Keratinocyte (primary cell): ENCODE measurements at places on chromosomes 2 and 18. TPM values are rescaled to one million over a fixed set of nuclear protein-coding genes. Genes with fewer than 3 reads are reported as not detected.

PDE1A gene
- polyA plus RNA-seq, result 0.06 to 0.10 TPM (median 0.07 TPM) in 3 replicates

RAB17 gene
- 1.4 to 3.7 TPM (median 2.4 TPM) in 3 replicates for polyA plus RNA-seq

GNAL gene
- polyA plus RNA-seq, result 21.9 to 30.0 TPM (median 28.4 TPM) in 3 replicates

CYTIP gene
- 0.06 to 0.21 TPM in 2 of 3 replicates, not detected in the other for polyA plus RNA-seq

GRCh38 chr2:121721926-121722325 is 14.7 kb downstream of the NIFK start:
- no peak for DNase-seq

DNA sequence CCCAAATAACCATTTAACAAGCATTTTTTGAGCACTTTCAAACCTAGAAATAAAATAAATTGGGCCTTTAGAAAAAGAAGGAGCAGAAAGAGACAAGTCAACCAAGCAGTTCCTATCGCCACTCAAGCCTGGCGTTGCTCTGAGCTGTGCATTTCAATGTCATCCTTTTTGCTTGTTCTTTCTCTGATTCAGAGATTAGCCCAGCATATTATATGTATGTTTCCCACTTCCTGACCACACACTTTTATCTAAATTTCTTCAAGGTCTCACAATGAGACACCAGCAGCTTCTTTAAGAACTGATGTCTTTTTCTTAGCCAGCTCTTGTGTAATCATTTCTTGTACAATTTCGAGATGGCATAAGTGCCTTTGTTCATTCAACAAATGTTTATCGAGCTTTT is 344.5 kb upstream of the ID2 start:
- no peak for DNase-seq

DNA sequence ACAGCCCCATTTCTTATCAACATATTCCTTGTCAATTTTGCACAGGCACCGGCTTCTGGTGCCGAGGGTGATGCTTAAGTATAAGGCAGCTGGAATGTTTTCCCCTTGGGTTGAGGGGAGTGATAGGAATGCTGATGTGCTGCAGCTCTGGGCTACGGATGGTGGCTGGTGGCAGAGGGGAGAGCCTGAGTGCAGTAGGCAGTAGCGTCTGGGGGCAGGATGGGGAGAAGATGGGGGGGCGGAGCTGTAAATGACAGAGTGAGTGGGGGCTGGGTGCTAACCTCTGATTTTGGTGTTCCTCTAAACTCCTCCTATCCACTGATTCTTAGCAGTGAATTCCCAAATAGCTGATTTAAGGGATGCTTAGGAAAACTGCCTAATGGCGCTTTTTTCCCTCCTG is 20.7 kb downstream of the TMEM178A start:
- DNase-seq, result no peak

DNA sequence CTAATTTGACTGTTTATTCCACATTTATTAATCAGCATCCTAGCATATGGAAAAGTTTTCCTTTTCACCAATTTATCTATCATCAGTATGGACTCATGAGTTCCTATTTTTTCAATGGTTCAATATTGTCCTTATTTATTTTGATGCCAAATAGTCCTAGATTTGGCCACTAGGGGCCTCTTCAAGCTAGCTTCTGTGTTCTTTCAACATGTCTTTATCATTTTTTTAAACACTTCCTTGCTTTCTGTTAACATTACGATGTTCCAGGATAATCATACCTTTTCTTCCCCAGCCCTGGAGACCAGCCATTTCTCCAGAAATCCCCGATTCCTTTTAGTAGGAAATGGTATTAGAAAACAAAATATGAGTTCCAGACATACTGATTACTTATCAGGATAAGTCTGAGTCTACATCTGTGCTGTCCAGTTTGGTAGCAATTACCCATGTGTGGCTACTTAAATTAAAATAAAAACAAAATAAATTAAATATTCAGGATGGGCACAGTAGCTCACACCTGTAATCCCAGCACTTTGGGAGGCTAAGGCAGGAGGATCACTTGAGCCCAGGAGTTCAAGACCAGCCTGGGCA is 70.6 kb downstream of the RPE start:
- no peak for DNase-seq

DNA sequence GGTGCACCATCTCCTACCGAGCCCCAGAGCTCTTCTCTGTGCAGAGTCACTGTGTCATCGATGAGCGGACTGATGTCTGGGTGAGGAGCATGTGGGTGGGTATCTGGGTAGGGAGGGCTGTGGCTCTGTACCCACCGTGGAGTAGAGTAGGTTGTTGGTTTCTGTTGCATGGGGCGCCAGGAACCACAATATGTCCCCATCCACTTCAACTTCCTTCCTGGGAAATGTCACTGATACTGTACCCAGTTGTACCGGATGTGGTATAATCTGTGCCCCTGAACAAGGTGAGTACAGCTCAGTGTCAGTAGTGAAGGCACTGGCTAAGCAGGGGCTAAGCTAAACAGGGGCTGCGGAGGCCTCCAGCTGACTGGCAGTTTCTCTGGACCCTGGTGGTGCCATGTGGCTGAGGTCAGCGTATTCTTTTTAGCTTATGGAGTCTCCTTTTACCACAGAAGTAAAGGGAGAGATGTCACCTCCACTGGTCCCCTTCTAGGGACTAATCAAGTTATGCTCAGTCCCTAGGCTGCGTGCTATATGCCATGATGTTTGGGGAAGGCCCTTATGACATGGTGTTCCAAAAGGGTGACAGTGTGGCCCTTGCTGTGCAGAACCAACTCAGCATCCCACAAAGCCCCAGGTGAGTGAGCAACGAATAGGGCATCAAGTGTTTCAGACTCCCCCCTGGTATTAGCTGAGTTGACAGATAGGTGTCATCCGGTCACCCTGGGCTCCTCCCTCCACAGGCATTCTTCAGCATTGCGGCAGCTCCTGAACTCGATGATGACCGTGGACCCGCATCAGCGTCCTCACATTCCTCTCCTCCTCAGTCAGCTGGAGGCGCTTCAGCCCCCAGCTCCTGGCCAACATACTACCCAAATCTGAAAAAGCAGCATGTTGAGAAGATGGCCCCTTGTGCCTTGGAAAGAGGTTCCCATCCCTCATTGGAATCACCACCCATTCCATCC is 2.7 kb downstream of the STK16 start:
- DNase-seq, result no peak

DNA sequence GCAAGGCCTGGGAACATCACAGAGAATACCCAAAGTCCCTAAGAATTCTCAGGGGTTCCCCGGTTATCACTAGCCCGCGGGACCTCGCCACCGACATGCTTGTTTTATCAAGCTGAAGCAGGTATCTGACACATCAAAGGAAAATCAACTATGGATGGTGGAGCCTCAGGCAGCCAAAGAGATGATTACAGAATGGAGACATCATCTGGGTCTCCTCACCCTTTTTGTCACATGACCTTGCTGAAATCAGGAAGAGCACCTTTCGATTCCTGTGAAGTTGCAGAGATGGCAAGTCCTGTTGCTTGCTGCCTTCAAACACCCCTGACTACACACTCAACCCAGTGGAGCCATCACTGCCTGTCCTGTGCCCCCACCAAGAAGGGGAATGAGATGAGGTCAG is 19.2 kb upstream of the CAB39 start:
- DNase-seq, result no peak

DNA sequence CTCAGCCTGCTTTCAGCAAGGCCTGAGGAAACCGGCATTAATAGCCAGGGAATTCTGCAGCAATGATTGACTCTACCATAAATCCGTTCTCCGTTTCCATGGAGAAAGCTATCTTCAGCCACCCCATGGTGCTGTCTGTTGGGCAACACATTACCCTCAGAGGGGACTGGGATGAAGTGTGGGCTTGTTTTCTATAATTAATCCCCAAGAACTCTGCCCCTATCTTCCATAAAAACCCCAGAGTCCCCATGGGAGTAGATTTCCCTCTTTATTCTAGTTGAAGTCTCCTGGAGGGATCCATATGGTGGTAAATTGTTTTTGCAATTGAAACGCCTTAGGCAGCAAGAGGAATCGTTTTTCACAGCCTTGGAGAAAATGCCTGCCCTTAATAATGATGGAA is 9.2 kb downstream of the G6PC2 start:
- DNase-seq, result no peak

GRCh38 chr18:46068763-46069162 is 3.3 kb downstream of the PSTPIP2 start:
- DNase-seq, result no peak

DNA sequence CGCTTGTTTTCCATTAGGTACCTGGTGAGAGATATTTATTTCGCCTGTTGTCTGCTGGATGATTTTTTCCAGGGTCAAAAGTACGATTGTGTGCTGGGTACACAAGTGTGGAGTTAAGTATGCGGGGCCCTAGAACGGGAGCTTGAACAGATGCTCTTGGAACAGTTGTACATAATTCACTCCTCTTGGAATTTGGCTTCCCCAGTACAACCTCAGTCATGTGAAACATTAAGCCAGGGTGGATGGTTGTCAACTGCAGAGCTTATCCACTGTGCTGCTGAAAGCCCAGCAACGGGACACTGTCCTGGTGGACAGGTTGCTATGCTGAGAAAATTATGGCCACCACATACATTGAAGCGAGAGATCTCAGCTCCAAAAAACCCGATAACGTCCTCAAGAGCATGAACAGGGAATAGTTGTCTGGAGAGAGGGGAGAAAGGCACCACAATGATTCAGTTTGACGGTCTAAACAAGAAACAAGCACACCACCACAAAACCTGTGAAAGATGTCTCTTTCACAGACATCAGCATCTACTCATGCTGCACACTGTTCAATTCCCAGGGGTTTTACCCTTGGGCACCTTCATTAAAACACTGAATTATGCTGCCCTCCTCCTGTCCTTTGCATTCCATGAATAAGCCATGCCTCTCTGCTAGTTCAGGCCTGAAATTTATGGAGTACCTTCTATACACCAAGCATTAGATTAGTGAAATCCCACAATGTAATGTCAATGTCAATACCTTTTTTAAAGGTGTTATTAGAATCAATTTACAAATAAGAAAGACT is 176.8 kb upstream of the TRIB2 start:
- DNase-seq, result no peak

GRCh38 chr2:160197587-160197986 is 2.5 kb downstream of the ITGB6 start:
- DNase-seq, result no peak

DNA sequence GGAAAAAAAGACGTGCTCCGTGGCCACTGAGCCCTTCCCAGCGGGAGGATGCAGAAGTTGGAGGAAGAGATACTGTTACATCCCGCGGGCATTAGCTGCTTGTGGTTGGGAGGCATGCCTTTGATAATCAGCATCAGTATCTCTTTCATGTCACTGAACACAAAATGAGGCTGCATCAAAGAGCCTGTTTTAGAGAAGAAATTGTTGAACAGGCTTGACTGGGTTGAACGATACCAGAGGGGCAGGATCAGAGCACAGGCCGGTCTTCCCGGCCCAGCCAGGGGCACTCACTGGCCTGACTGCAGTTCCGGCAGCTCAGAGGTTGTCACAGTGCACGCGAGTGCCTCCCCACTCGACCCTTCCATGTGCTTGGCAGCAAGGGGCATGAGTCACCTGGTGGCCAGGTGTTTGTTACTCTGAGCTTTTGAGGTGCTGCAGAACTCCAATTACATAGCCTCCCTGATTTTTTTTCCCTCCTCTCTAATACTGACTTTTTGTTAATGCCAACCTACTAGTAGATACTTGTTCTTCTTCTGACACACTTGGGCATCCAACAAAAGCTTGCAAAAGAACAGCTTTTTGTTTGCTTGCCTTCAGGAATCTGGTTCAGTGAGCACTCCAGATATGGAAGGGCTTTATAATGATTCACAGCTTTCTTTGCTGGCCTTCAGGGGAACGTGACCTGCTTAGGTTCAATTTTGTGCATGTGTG is 121.6 kb downstream of the VAPA start:
- peak; percentile 58 for DNase-seq

- DNase-seq, result no peak
These were observed 5.8 kb upstream of the HOXD1 start for GRCh38 chr2:176182671-176183070.
